Neural progenitor cell (in vitro differentiated cells): ENCODE measurements at places on chromosomes 5 and 9. TPM values are rescaled to one million over a fixed set of nuclear protein-coding genes. Genes with fewer than 3 reads are reported as not detected.

LMX1B gene
- 0.19 and 0.50 TPM in 2 replicates for total RNA-seq

SPEF2 gene
- 5.0 and 5.8 TPM in 2 replicates for total RNA-seq

DPYSL3 gene
- 414 and 462 TPM in 2 replicates for total RNA-seq

CCDC192 gene
- 2.7 TPM in 1 of 2 replicates, not detected in the other for total RNA-seq

SH3TC2 gene
- 0.12 and 0.69 TPM in 2 replicates for total RNA-seq

CTXN3 gene
- 0.09 TPM in 1 of 2 replicates, not detected in the other for total RNA-seq

PCDHGA9 gene
- total RNA-seq, result 0.97 and 2.2 TPM in 2 replicates

OMD gene
- not detected in 2 replicates for total RNA-seq

SLC6A7 gene
- not detected in 2 replicates for total RNA-seq

DNA sequence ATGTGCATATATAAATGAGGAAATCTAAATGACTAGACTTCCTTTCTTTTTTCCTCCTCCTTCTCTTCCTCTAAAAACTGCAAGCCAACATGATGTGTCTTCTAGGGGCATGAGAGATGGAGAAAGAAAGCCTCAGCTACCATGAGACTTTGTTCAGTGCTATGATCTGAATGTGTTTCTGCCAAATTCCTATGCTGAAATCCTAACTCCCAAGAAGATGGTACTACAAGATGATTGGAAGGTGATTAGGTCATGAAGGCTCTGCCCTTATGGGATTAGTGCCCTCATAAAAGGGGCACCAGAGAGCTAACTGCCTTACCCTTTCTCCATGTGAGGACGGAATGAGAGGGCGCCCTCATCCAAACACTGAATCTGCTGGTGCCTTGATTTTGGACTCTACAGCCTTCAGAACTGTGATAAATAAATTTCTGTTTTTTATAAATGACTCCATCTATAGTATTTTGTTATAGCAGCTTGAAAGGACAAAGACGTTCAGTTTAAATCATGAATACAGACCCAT, 72.2 kb upstream of the IL6ST start:
- no peak for DNase-seq

DNA sequence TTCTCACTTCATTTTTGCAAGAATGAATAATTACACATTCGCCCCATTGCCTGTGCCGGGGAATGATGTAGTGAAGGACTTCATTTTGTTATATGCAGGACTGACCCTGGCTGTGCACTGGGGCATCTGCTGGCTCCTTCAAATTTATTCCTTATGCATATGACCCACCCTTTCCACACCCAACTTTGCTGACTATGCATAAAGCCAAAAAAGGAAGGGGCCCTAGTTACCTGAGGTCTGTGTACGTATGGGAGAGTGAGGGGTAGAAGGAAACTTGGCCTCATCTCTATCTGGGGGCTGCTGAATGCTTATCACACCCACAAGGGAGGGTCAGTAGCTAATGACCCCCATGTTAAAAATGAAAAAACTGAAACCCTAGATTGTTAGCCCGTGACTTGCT, 259.6 kb downstream of the SMARCA2 start:
- DNase-seq, result no peak

GRCh38 chr5:173783371-173783770, 104.8 kb upstream of the CPEB4 start:
- DNase-seq, result no peak

GRCh38 chr5:176803068-176803942, 7.1 kb upstream of the UNC5A start:
- DNase-seq, result no peak

DNA sequence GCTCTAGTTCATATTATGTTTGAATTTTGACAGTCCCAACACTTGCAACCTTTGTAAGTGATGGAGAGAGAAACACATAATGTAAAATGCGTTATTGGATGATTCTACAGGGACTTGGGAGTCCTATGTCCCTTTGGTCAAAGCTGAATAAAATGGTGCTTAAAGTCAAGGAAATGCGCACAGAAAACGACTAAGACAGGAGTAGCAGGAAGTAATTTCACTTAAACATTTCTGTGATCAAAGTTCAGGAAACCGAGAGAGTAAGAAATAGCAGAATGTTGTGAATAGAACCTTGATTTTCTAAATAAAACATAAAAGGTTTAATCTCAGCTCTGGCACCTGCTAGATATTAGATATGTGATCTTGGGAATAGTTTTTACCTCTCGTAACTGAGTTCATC, 2339.2 kb downstream of the MAT2B start:
- DNase-seq, result no peak

DNA sequence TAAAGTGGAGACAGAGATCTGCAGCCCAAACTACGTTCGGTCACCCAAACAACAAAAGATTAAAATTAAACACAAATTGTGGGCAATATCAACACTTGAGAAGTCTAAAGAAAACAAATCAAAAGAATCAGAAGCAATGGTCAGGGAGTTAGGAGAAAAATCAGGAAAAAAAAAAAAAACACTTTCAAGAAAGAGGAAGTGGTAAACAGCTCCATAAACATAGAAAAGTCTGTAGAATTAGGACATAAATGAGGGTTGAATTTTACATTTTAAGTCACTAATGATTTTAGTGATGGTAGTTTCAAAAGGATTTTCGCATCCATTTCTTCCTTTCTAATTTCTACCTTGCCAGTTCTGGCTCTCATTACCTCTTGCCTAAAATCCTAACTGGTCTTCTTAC, 10.1 kb downstream of the RNF145 start:
- no peak for DNase-seq

GRCh38 chr9:100577776-100578448, at the start of gene CAVIN4:
Gene CAVIN4, plus strand, starts transcription at chr9:100578079. Its CDS starts 65 bp downstream, at chr9:100578144.
- no peak for DNase-seq

DNA sequence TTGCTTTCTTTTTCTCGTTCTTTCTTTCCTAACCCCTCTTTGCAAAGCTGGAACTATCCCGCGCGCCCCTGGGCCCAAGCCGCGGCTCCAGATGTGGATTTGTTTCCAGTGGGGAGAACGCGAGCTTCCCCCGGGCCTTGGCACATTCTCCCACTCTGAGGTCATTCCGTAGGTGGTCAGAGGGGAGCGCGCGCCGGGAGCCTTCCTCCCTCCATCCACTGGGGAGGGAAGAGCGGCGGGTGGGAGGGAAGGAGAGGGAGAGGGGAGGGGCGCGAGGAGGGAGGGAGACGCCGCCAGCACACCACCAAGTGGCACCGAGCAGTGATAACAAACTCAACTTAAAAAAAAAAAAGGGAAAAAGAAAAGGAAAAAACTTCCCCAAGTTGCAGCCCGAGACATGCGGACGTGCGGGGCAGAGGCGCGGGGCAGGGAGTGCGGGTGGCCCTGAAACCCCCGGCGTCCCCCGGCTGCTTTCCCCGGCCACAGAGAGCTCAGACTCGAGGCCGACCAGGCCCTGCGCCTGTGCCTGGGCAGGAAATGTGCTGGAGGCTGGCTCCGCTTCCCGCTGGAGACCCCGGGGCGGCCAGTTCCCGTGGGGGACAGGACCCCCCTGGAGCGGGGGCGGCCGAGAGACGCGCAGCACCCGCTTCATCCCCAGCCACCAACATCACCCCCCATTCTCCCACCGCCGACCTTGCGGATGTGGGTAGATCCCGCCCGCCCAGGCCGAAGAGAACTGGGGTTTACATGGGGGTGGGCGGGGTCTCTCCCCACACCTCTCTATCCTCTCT, 3.1 kb downstream of the IER5L start:
- peak; percentile 79 for DNase-seq

DNA sequence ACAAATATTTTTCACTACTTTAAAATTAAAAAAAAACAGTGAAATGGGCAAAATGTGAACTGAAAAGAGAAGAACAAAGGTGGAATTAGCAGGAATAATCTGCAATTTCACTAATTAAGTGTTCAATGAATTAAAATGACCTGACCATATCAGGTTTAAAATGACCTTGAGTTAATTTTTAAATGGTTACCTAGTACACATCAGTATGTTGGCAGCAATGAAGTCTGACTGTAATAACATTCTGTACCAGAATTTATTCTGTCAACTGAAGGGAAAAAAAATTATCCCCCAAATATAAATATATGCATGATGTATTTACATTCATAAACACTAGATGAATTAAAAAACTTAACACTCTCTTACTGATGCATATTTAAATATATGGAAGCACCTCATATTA, 165.6 kb downstream of the RFX3 start:
- DNase-seq, result no peak

GRCh38 chr5:27854243-27854852, 816.0 kb upstream of the CDH9 start:
- no peak for DNase-seq

GRCh38 chr9:136282272-136282861, 21.5 kb downstream of the CCDC187 start:
- DNase-seq, result no peak

- peak; percentile 40 for DNase-seq
These were observed 30.6 kb downstream of the KDM4C start for GRCh38 chr9:6788162-6789016.

DNA sequence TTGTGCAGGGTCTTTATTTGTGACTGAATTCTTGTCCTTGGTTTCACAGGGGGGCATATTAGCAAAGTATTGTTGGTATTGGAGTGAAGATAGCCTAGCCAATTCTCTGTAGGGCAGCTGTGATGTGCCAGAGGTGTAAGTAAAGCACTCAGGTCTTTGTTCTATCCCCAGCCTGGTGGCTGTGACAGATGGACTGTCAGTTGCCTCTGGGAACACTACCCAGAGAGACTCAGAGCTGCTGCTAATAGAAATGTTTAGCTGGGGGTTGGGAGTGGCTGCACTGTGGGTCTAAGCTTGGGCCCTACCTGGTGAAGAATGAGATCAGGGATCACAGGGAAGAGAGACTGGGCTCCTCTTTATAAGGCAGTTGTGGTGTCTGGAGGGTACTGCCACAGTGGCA, 1006.5 kb upstream of the TYRP1 start:
- DNase-seq, result no peak

DNA sequence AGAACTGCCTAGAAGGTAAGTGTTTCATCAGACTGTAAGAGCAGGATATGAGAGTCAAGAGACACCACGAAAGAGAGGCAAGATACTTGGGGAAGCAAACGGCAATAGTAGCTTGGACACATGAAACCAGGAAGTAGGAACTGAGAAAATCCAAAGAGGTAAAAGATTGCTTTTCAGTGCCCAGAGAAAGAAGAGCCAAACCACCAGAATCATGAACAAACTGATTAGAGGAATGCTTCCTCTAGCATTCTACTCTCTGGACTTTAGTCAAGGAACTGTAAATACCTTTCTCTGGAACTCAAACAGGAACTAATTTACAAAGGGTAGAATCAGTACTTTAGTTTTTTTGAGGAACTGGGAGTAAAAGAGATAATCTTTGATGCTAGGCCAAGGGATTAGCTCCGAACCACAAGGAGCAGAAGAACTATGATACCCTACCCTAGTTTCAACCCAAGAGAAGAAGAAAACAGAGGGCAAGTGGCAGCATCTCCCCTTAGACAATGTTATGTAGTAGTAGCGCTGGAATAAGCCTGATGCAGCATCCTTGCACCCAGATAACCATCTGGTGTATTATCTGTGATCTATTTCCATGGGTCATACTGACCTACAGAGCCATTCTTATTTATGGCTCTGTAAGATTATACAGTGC, 41.3 kb downstream of the EFCAB9 start:
- DNase-seq, result no peak

DNA sequence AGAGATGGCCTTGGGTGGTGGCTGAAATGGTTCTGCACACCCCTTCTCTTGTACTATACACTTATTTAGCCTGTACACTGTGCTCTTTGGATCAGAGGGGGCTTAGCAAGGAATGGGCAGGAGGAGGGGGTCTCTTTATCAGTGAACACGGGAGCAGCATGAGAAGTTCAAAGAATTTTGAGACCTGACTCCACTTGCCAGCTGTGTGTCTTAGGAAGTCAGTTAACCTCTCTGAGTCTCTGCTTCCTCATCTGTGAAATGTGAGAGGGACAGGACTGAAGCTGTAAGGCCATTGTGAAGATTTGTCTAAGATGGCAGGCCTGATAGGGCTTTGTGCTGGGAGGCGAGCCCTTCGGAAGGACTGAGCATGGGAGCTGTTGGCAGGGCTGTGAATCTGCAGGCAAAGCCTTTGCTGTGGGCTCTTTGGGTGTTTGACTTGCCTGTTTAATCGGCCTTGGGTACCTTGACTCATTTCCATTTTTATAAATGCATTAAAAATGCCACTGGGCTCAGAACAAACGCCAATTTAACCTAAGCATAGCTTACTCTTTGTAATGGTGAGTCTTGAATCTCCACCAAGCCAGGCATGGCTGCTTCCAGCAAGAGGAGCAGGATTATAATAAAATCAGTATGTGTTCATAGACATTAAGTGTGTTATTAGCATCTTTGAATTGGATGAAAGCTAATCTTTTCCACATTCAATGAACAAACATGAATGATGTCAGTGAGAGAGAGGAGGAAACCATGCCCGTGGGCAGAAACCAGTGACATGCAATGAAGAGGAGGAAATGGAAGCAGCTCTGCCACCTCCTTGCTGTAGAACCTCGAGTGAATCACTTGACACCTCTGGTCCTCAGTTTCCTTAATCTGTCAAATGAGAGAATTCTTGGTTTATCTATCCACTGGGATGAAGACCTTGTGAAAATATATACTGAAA, 89.4 kb downstream of the MACROH2A1 start:
- DNase-seq, result no peak

DNA sequence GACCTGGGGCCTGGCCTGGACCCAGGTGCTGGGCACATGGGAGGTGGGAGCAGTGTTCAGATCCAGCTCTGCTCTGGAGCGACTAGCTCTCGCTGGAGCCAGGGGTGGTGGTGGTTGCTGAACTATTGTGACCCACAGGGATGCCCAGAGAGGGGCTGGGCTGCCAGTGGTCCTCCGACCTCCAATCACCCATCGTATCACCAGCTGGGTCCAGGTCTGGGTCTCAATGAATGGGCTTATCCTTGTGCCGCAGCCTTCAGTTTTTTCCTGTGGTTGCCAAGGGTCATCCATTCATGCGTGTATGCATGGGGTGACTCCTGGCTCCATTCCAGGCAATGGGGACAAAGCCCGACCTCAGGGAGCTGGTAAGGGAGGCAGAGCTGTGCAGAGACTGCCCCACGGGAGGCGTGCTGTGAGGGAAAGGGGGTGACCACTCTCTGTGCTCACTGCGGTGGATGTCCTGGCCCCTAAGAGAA, 68.6 kb upstream of the RNF130 start:
- no peak for DNase-seq

DNA sequence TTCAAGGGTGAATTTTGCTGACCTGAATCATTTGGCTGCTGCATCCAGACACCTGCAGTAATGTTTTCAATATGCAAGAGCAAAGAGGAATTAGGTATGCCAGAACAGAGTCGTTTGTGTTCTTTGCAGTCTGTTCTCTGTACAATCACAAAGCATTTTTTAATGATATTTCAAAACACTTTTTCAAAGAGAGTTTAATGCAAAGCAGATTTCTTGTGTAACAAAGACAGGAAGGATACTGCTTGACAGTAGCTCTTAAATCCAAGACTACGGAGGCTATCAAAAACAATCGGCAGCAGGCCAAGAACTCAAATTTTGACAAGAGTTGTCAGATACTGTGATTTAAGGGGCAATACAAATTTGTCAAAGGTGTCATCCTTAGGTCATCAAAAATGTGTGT, 341.9 kb downstream of the GADD45G start:
- DNase-seq, result no peak

DNA sequence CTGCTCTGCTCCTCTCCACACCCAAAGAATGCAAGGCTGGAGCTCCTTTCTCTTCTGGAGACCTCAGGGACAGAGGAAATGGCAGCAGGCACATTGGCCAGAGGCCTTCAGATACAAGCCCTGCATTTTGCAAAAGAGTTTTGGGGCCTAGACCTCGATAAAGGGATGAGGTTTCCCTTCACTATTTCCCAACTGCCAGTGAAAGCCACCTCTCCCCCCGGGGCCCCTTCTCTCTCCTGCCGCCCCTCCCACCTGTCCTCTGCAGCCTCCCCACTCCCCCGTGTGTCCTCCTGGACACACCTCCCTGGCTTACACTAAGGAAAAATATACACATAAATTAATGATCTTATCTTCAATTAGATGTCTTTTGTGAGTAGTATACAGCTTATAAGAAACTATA, 21.3 kb upstream of the LMNB1 start:
- no peak for DNase-seq

- no peak for DNase-seq
These were observed 52.6 kb downstream of the MED27 start for GRCh38 chr9:132026932-132027585.
